ENCODE measurements at places on chromosomes 2 and 18.

GRCh38 chr18:34744569-34744968, 34.5 kb downstream of the DTNA start:
- no peak for DNase-seq

DNA sequence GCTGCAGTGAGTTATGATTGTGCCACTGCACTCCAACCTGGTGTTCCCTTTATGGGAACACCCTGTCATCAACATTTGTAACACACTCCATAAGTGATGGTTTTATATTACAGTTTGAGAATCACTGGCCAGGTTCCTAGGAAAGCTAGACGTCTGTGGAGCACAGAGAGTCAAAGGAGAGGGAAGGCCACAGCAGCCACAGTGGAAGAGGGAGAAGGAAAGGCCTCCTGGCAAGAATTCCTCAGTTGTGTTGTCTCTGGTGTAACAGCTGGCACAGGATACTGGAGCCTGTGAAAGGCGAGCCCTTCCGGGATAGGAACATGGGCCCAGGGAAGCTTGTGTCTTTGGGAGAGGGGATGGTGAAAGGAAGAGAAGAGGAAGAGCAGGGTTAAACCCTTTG, 360.5 kb upstream of the PIK3C3 start:
- no peak for DNase-seq

GRCh38 chr2:68379184-68379708, 14.2 kb downstream of the PLEK start:
- DNase-seq: no peak

GRCh38 chr2:238396663-238397062, 30.1 kb upstream of the ASB1 start:
- no peak for DNase-seq

GRCh38 chr2:17594533-17595401, 54.3 kb downstream of the VSNL1 start:
- DNase-seq: no peak

DNA sequence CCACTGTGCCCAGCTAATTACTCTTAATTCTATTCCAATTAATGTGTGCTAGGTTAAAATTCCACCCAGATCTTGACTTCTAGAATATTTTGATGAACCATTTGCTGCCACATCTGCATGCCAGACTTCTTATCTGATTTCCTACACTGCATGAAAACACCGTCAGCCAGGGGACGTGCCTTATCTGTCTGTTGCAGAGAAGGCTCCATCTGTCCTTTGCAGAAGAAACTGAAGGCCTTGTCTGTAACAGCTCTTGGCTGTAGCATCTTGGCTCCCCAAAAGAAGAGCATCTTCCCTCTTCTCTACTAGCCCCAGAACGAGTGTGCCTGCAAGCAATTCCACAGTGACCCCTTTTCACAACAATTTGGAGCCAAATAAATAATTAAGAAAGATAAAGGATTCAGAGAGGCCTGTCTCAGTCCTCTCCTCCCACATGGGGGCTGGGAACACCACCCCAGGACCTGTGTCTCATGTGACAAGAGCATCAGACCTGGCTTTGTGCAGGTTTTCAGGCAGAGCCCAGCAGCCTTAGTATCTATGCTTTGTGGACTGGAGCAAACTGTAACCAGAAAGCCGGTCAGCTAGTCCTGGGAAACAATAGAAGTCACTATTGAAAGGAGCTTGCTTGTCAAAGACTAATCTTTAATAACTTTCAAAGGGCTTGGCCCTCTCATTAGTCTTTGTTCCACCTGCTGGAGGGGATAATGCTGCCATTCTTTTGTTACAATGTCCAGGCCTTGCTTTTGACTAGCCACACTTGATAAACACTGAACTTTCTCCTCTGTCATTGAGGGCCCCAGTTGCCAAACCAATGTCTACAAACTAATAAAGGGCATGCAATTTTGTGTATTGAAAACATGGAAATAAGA, 84.0 kb upstream of the NEUROD1 start:
- no peak for DNase-seq

DNA sequence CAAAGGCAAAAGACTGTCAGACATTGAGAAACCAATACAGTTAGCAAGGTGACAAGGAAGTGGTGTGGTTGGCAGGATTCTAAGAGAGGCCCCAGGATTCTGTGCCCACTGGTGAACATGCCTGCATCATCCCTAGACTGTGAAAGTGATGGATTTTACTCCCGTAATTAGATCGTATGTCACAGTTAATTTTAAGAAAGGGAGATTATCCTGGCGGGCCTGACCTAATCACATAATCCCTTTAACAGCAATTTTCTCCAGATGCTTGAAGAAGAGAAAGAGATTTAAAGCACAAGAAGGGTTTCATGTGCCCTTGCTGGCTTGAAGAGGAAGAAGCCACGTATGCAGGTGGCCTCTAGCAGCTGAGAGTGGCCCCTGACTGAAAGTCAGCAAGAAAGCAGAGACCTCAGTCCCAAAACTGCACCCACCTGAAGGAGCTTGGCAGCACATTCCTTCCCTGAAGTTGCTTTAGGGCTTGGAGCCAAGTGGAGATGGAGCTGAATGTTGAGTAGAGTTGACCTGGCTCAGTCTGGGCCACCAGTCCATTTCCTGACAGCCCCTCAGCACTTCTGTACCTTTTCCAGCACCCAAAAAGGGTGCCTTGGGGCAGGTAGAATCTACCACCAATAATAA, 49.1 kb downstream of the GTF3C3 start:
- no peak for DNase-seq

- no peak for DNase-seq
Observed at GRCh38 chr2:100192300-100192699, 49.9 kb upstream of the AFF3 start.

GRCh38 chr2:113390124-113390849, 47.2 kb upstream of the ZNG1B start:
- DNase-seq: no peak

DNA sequence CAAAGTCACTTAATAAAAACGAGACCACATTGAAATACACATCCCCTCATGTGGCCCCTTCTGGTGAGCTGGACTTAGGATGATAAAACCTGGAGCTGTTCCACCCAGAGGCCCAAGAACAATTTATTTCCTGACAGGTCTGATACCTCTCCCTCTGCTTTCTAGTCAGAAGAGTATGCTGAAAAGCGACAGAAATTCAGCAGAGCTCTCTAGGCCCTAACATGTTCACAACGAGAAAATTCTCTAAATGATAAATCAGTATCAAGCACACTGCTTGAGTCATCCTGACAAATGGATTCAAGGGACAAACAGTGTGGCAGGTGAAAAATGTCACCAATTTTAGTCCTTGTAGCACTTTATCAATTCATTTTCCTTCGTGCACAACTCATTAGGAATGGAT, 233.5 kb downstream of the PID1 start:
- no peak for DNase-seq

DNA sequence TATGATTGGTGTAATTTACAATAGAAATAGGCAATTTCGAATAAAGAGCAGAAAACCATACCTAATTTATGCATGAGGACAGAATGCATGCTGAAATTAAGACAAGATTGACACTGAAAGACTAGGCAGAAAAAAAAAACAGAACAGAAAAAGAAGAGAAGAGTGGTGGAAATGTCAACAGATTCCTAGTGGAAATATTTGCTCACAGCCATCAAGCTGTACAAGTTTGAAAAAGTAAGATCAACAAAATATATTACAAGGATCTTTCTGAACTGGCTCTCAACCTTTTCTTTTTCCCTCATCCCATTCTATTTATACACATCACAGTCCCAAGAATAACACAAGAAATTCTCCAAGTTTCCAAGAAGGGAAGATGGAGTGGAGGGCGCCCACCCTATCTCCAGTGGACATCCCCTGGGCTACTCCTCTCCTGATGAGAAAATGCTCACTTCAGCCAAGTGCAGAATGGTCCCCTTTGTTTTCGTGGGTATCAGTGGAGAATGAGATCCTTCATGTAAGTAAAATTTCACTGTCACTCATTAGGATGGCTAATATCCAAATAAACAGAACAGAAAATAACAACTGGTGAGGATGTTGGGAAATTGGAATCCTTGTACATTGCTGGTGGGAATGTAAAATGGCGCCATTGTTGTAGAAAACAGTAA, 51.0 kb upstream of the ZNF532 start:
- no peak for DNase-seq

DNA sequence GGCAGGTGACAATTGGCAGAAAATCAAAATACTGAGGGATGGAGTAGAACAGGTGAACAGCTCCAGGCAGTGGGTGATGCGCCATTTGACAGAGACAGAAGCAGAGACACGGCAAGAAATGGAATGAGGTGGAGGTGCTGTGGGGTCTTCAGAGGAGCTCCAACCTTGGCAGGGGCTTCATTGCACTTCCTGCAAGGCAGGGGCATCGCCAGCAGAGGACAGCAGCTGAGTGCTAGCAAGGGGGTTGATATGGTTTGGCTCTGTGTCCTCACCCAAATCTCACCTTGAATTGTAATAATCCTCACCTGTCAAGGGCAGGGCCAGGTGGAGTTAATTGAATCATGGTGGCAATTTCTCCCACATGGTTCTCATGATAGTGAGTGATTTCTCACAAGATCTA, 42.8 kb downstream of the CCDC68 start:
- DNase-seq: no peak

GRCh38 chr2:174157053-174157452, 91.3 kb downstream of the OLA1 start:
- no peak for DNase-seq

DNA sequence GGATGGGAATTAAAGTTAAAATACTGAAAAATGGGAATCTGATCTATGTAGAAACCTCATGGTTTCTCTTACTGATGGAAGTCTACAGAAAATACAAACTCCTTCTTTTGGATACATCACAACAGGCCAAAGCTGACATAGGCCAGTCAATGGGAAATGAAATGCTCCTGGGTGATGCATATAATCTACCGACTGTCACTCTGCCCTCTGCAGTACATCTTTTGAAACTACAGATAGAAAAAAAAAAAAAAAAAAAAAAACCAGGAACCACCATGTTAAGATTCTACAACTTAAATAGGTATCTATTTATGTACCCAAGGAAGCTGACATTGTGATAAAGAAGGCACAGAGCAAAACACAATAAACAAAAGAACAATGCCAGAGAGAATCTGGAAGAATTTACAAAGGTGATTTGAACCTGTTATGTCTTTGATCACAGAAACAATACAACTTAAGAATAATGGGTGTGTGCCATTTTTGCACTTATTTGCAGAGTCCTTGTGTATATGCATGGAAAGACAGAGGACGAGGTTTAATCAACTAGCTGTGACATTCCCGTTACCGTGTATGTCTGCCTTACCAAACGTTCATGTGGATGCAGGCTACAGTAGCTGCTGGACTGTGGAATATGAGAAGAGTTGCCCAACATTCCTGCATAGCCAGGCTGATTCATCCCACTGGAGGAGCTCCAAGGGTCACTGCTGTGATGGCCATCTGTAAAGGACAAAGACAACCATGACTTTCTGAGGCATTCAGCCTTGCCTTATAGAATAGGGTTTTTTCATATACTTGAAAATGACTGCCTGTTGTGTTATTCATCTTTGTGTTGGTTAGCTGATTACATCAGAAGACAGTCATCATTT, 312.7 kb downstream of the TCF4 start:
- no peak for DNase-seq

GRCh38 chr2:58976375-58977071, 735.4 kb upstream of the FANCL start:
- no peak for DNase-seq

- DNase-seq: no peak
Observed at GRCh38 chr18:42230636-42231035, 275.6 kb downstream of the PIK3C3 start.

DNA sequence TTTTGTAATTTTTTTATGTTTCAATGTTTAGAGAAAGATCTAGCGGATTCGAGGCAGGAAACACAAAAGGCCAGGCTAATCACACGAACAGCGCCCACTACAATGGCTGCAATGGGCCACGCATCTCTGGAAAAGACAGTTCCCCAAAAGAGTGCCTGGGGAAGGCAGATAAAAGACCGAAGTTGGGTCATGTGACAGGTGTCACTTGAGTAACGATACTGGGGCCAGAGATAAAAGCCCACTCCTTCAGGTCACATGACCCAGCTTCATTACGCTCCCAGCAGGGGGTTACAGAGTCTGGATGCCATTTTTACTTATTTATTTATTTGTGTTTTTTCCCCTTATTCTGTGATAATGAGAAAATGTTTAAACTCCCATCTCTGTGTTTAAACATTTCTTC, 95.4 kb downstream of the CDK15 start:
- no peak for DNase-seq

- no peak for DNase-seq
Observed at GRCh38 chr18:35938158-35938557, 34.3 kb upstream of the RMP24 start.

DNA sequence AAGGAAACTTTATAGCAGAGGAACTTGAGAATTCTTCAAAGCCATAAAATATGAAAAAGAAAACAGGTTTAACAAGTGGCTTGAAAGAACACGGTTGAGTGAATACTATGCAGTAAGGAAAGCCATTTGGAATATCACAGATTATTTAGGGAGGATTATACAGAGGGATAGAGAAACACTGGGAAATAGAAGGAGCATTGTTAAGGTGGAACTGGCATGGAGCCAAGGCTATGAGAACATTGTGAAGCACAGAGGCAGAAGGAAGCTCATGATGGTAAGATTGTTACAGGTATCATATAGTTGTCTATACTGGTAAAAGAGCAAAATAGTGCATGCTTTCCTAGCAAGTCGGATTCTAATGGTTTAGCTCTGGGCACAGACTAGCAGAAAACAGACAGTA, 87.1 kb downstream of the SS18 start:
- DNase-seq: no peak

GRCh38 chr2:37367984-37368383, 23.6 kb downstream of the QPCT start:
- DNase-seq: no peak

- DNase-seq: no peak
Observed at GRCh38 chr2:120818441-120818920, 82.8 kb downstream of the GLI2 start.

GRCh38 chr2:240297256-240298116, 138.0 kb upstream of the GPC1 start:
- DNase-seq: no peak

DNA sequence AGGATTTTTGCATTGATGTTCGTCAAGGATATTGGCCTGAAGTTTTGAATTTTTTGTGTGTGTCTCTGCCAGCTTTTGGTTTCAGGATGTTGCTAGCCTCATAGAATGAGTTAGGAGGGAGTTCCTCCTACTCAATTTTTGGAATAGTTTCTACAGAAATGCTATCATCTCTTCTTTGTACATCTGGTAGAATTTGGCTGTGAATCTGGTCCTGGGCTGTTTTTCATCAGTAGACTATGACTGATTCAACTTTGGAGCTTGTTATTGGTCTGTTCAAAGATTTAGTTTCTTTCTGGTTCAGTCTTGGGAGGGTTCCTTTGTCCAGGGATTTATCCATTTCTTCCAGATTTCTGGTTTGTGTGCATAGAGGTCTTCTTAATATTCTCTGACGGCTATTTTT, 166.7 kb downstream of the ST6GAL2 start:
- DNase-seq: no peak

DNA sequence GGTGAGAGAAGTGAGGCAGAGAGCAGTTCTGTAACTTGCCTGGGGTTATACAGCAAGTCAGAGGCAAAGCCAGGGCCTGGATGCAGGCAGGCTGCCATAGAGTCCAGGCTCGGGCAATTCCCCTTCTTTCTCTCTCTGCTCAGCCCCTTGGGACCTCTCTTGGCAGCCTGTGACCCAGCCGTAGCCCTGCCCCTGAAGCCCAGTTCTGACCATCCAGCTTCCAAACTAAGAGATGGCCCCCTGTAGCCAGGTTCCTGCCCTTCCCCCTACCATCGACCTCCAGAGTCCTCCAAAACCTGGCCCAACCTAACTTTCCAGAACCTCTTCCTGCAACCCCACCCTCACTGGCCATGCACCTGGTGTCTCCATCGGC, 201.2 kb downstream of the CTIF start:
- no peak for DNase-seq

Data from stimulated activated CD8-positive, alpha-beta memory T cell treated with anti-CD3 and anti-CD28 coated beads, Interleukin-12 subunit alpha, Interleukin-12 subunit beta, amount 100 ng/mL, for 4 hours (primary cell).